ENCODE measurements at places on chromosomes 2 and 18.
A peak's percentile ranks its signal among the peaks of the same experiment; 100 is the strongest.

GRCh38 chr2:175804122-175804521 lies 197.9 kb downstream of the LNPK start:
- no peak for DNase-seq

- no peak for DNase-seq
These were observed 4.0 kb downstream of the B4GALT6 start for GRCh38 chr18:31680433-31680811.

DNA sequence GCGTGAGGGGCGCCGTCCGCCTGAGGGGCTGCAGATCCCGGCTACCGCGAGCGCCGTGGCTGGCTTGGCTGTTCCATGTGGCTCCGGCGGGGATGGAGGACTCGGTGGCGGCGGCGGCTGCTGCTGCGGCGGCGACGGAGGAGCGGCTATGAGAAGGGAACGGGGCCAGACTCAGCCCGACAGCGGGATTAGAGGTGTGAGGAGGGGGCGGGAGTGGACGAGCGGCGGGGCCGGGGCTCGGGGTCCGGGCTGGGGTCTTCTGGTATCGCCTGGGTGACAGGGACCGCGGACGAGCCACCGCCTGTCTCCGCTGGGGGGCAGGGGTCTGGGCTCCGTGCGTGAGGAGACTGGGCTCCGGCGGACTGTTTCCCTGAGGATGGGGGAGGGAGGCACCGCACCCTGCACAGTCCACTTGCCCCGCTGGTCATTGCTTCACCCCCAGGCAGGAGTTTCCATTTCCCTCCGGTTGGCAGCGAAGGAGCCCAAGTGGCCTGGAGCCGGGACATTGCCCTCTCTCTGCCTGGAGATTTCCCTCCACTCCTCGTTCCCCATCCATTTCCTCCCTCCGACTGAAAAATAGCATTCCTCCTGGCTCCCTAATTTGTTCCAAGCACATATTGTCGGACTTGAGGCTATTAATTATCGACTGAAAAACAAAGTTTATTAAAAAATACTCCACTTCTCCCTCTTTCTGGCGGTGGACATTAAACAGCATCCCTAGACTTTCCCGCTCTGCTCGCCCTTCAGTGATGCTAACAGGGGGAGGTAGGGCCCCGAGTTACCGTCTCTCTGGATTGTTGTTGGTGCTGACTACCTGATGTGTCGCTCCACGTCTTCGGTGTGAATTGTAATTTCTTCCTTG lies 577 bp downstream of the EHBP1 start:
- peak; percentile 60 for DNase-seq

- no peak for DNase-seq
These were observed 31.8 kb downstream of the CYRIA start for GRCh38 chr2:16633621-16634430.

GRCh38 chr2:151350579-151351195 lies 6.7 kb upstream of the TNFAIP6 start:
- no peak for DNase-seq

GRCh38 chr18:44705075-44705675 lies 24.5 kb downstream of the SETBP1 start:
- no peak for DNase-seq

DNA sequence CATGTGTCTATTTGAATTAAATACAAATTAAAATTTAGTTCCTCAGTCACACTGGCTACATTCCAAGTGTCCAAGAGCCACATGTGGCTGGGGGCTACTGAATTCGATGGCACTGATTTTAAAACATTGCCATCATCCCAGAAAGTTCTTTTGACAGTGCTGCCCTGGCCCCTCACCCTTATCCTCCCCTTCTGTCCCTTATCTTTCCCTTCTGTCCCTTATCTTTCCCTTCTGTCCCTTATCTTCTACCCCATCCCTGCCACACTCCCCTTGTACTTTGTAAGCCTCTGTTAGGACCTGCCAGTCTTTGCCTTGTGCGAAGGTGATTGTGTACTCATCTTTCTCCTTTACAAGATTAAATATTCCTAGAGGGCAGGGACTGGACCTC lies 85.2 kb downstream of the DNMT3A start:
- DNase-seq, result no peak

DNA sequence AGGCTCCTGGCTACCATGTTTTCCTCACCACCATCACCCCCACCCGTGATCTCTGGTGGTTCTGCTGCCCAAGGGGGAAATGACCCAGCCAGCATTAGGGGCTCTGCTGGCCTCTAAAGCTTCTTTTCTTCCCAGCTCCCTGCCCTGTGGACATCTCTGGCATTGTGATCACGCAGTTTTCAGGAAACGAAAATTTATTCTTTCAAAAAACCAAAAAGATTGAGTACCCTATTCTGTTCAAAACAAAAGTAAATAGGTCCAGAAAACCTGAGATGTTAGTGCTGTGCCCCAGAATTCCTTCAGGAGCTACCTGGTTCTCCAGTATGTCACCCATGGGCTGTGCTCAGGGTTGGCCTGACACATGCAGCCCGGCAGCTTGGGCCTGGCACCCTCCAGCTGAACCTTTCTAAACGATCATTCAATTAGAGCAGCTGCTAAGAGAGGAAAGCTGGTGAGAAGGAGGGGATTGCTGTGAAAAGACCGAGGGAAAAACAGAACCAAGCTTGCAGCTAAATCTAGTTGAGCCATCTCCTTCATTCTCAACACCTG lies 157.5 kb downstream of the MGAT5 start:
- DNase-seq, result no peak

DNA sequence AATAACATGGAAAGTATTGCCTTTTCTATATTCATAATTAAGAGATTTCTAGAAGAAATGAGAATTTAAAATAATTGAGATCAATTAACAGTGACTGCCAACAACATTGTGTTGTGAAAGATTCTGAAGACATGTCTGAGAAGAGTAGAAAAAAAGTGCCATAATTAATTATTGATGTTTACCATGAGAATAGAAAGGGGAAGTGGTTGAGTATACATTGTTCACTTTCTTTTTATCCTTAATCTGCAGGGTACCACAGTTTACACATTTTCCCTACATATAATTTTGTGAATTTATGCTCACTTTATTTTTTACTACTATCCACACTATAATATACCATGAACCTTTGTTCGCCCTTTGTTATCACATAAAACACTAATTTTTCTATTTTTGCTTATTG lies 47.1 kb upstream of the UBE2E3 start:
- DNase-seq, result no peak

DNA sequence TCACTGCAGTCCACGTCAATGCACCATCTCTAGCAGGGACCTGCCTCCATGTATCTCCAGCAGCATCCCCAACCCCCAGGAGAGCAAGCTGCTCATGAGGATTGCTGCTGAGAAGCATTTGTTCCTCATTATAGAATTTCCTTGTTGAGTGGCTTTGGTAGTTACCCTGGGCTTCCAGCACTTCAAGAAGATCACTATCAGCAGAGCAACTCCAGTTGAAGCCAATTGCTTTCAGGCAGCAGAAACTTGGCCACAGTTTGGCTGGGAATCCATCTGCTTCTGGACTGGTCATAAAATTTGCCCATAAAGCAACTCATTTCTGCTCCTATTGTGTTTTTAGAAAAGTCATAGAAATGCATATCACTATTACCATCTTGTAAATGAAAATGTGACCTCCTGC lies 17.4 kb downstream of the TRPM8 start:
- DNase-seq, result no peak

Measured in endothelial cell (in vitro differentiated cells).